Right lobe of liver (tissue), 6 donors: ENCODE measurements at places on chromosomes 12 and 14. TPM values are rescaled to one million over a fixed set of nuclear protein-coding genes. Genes with fewer than 3 reads are reported as not detected.
A peak's percentile ranks its signal among the peaks of the same experiment; 100 is the strongest.

The NELL2 gene
- total RNA-seq = not detected

The CCDC91 gene
- 16.7 TPM for total RNA-seq

The HOXC6 gene
- not detected for total RNA-seq

The KERA gene
- total RNA-seq = not detected

DNA sequence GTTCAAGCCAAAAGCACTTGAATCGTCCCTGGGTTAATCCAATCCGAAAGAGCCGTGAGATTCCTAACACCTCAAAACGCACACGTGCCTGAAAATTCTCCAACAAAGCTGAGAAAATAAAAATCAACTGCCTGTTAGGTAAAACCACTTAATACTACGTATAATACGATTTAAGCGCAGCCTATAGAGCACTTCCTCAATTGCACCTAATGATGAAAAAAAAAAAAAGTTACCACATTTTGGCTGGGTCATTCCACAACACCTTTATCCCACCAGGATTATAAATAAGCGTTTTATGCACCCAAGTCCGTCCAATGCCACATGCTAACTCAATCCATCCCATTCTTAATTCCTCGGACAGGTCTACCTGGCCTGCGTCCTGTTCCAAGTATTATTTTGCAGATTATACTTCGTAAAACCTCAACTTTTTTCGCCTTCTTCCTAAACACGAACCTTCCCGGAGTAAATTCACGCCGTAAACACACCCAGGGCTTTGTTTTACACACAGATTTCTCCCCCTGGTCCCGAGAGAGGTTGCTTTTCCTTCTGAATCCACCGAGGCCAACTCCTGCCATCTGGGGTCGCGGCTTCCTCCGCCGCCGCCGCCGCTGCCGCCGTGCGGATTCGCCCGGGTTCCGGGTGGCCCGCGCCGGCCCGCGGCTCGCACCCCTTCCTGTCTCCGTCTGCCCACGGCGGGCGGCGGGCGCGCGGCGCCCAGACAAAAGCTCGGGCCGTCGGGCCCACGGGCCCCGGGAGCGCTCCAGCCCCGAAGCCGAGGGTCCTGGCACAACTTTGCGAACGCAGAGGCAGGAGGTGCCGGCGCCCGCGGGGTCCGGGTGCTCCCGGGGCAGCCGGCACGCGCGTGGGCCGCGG is 66.2 kb downstream of the RNF34 start:
- H3K4me3 ChIP-seq = peak overlapping the region; percentile 37
- no peaks in the 10 kb centered on the region for H3K36me3 ChIP-seq
- peak; percentile 41 for DNase-seq
- H3K27ac ChIP-seq = no peak overlapping the region

DNA sequence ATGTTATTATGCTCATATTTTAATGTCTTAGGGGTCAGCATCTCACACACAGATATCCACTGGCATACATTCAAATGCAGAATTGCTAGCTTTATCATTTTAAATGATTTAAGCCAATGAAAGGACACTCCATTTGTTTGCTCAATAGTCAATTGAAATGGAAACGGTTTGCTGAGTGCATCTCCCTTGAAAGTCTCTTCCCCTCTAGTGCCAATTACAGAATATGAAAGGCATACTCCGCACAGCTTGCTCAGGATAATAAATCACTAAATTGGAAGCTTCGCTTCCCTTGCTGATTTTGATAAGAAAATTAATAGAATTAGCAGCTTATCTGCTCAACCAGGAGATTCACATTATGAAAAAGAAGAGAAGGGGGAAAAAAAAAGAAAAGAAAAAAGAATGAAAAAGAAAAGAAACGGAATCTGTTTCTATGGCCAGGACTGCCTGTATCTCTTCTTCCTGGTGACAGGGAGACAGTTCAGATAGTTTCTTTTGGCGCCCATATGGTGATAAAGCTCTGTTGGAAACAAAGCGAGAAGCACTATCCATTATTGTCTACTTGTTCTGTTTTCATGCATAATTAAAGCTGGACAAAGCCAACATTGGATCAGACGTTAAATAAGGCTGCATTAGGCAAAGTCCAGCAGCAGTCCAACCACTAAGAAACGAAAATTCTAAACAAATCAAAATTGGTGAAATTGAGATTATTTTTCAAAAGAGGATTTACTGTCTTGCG is 225.0 kb downstream of the GXYLT1 start:
- no peaks in the 10 kb centered on the region for H3K27me3 ChIP-seq
- DNase-seq = no peak
- H3K4me1 ChIP-seq = peaks cover 5% of the 10 kb centered on the region
- H3K4me3 ChIP-seq = no peak overlapping the region
- no peak overlapping the region for H3K27ac ChIP-seq

GRCh38 chr14:78927261-78927660 is 757.1 kb downstream of the NRXN3 start:
- no peak overlapping the region for H3K27ac ChIP-seq
- H3K27me3 ChIP-seq = no peaks in the 10 kb centered on the region
- no peak for DNase-seq
- H3K4me3 ChIP-seq = no peak overlapping the region

DNA sequence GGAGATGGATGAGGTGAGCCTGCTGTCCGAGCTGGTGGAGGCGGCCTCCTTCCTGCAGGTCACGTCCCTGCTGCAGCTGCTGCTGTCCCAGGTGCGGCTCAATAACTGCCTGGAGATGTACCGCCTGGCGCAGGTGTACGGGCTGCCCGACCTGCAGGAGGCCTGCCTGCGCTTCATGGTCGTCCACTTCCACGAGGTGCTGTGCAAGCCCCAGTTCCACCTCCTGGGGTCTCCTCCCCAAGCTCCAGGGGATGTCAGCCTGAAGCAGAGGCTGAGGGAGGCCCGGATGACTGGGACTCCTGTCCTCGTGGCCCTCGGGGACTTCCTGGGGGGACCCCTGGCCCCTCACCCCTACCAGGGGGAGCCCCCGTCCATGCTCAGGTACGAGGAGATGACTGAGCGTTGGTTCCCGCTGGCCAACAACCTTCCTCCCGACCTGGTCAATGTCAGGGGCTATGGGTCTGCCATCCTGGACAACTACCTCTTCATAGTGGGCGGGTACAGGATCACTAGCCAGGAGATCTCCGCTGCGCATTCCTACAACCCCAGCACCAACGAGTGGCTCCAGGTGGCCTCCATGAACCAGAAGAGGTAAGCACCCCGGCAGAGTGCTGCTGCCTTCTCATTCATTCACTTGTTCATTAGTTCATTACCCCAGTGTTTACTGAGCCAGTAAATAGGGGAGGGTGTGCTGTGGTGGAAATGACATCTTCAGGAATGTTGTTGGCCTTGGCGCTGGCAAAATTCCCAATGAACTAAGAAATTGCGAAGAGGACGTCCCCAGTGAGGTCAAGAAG is 774 bp upstream of the MANSC4 start:
- peak overlapping the region; percentile 68 for H3K4me3 ChIP-seq
- peak overlapping the region; percentile 83 for H3K27ac ChIP-seq
- DNase-seq = no peak
- H3K36me3 ChIP-seq = no peaks in the 10 kb centered on the region

DNA sequence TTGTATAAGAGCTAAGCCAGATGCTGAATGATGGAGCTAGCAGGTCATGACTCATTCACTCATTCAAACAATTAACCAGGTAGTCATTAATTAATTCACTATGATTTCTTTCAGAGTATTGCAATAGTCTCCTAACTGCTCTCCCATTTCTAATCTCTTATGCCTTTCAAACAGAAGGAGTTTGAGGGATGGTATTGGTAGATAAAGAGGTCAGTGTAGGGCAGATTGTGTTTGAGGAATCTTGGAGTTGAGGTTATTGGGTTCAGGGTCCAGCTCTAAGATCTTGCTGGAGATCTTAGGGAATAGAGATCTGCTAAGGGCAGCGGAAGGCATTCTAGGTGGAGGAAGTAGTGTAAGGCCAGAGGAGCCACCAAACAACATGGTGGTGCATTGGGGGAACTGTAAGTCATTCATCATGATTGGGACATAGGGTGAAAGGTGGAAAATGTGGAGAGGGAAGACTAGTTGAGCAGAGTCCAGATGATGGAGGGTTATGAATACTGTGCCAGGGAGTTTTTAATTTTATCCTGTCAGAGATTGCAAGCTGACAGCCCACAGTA is 11.7 kb downstream of the DGKA start:
- H3K27me3 ChIP-seq = no peaks in the 10 kb centered on the region
- H3K36me3 ChIP-seq = no peaks in the 10 kb centered on the region
- no peak for DNase-seq

DNA sequence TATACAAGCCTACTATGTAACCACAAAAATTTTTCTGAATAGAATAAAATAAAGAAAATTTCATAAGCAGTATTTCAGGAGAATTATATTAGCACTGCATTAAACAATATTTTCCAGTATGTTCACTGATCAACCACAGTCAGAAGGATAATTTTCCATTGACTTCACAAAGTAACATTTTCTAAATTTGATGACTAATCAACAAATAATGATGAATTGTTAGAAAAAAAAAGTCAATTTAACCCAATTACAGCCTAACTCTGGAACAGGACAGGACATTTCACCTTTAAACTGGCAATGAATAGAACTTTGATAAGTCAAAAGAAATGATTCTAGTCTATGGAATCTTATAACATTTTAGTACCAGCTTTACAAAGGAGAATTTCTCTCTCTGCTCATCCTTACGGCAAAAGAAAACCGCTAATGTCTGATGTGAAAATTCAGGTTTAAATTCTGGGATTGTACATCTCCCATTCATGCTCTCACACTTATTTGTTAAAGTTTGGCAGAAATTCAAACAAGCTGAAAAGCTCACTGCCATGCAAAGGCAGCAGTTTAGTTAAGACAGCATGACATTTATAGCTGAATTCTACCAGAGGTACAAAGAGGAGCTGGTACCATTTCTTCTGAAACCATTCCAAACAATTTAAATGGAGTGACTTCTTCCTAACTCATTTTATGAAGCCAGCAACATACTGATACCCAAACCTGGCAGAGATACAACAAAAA is 84.5 kb downstream of the MDGA2 start:
- no peak overlapping the region for H3K27ac ChIP-seq
- no peaks in the 10 kb centered on the region for H3K4me1 ChIP-seq
- DNase-seq = no peak
- H3K36me3 ChIP-seq = no peaks in the 10 kb centered on the region
- H3K4me3 ChIP-seq = no peak overlapping the region

- H3K4me1 ChIP-seq = peaks cover 13% of the 10 kb centered on the region
- peak within 1 kb of the TSS; percentile 89 for H3K4me3 ChIP-seq
- peak within 1 kb of the TSS; percentile 80 for H3K27ac ChIP-seq
- no peaks in the 10 kb centered on the region for H3K27me3 ChIP-seq
- no peaks in the 10 kb centered on the region for H3K36me3 ChIP-seq
Observed at GRCh38 chr14:100306101-100306997, at the start of gene SLC25A29. Gene SLC25A29, minus strand, starts transcription at chr14:100306444. Its CDS starts 212 bp downstream, at chr14:100306232.
